ENCODE measurements at places on chromosomes 7 and 10. TPM values are rescaled to one million over a fixed set of nuclear protein-coding genes. Genes with fewer than 3 reads are reported as not detected.

Gene GPR22
- not detected for total RNA-seq

Gene CYP2C9
- not detected for total RNA-seq

Gene FAM204A
- total RNA-seq, result 66.3 TPM

Gene LIPK
- total RNA-seq, result not detected

Gene IFIT1
- 0.71 TPM for total RNA-seq

Gene ZMIZ2
- total RNA-seq, result 119 TPM

Gene TDRD1
- total RNA-seq, result 0.16 TPM

Gene TRRAP
- 49.6 TPM for total RNA-seq

Gene MALRD1
- not detected for total RNA-seq

- H3K27me3 ChIP-seq, result no peaks in the 10 kb centered on the region
- H3K27ac ChIP-seq, result no peak overlapping the region
- H3K36me3 ChIP-seq, result no peaks in the 10 kb centered on the region
- no peak overlapping the region for H3K4me3 ChIP-seq
- H3K4me1 ChIP-seq, result no peaks in the 10 kb centered on the region
- DNase-seq, result no peak
Measured at GRCh38 chr10:33199731-33200232, 134.7 kb downstream of the NRP1 start.

- H3K4me3 ChIP-seq, result no peak overlapping the region
- peaks cover 4% of the 10 kb centered on the region for H3K4me1 ChIP-seq
- H3K27ac ChIP-seq, result no peak overlapping the region
- no peak for DNase-seq
- H3K27me3 ChIP-seq, result no peaks in the 10 kb centered on the region
- peaks cover 6% of the 10 kb centered on the region for H3K36me3 ChIP-seq
Measured at GRCh38 chr7:140330128-140330527, 68.2 kb downstream of the SLC37A3 start.

GRCh38 chr7:112080978-112081377 lies 125.2 kb downstream of the DOCK4 start:
- no peaks in the 10 kb centered on the region for H3K4me1 ChIP-seq
- DNase-seq, result no peak
- no peak overlapping the region for H3K4me3 ChIP-seq
- no peak overlapping the region for H3K27ac ChIP-seq
- H3K27me3 ChIP-seq, result no peaks in the 10 kb centered on the region

GRCh38 chr7:50801907-50802306 lies 19.2 kb upstream of the GRB10 start:
- no peaks in the 10 kb centered on the region for H3K27me3 ChIP-seq
- DNase-seq, result no peak
- H3K4me3 ChIP-seq, result no peak overlapping the region
- H3K4me1 ChIP-seq, result no peaks in the 10 kb centered on the region
- no peak overlapping the region for H3K27ac ChIP-seq
- no peaks in the 10 kb centered on the region for H3K36me3 ChIP-seq

DNA sequence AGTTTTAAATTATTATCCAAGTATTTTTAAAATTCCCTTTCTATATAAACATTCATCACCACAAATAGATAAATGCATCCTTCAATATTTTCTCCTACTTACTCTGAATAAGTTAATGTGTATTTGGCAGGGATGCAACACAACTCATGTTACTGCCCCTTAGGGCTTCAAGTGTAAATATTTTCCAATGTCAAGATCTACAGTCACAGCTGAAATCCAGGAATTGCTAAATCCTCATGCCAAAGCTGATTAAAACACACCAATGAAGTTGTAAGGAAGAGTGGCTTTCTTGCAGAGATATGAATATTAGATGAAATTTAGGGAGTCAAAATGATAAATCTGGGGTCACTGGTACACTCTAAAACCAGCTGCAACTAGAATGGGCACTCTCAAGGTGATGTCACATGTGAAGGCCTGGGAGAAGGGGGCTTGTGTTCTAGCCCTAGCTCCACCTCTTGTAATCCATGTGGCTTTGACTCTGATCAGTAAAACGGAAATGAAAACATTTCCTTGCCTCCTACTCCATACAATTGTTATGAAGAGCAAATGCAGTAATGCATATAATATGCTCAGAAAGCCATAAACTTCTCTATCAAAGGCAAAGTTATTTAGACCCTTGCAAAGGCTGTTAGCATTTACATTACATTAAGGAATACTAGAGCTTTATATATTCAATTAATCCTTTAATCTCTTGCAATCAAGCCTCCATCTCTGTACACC lies 228.1 kb upstream of the NFE2L3 start:
- H3K4me3 ChIP-seq, result no peak overlapping the region
- DNase-seq, result no peak
- H3K27ac ChIP-seq, result no peak overlapping the region
- H3K4me1 ChIP-seq, result no peaks in the 10 kb centered on the region
- H3K36me3 ChIP-seq, result no peaks in the 10 kb centered on the region

GRCh38 chr10:57186201-57186600 lies 825.1 kb upstream of the ZWINT start:
- no peak overlapping the region for H3K4me3 ChIP-seq
- H3K36me3 ChIP-seq, result no peaks in the 10 kb centered on the region
- DNase-seq, result no peak
- H3K27ac ChIP-seq, result no peak overlapping the region
- H3K27me3 ChIP-seq, result no peaks in the 10 kb centered on the region

- DNase-seq, result no peak
- H3K4me3 ChIP-seq, result no peak overlapping the region
- H3K27me3 ChIP-seq, result no peaks in the 10 kb centered on the region
- no peaks in the 10 kb centered on the region for H3K36me3 ChIP-seq
- H3K27ac ChIP-seq, result no peak overlapping the region
Measured at GRCh38 chr7:102860351-102860811, 52.4 kb upstream of the LRRC17 start.

GRCh38 chr10:37754538-37755323 lies 102.7 kb downstream of the ZNF248 start:
- no peak overlapping the region for H3K27ac ChIP-seq
- H3K36me3 ChIP-seq, result no peaks in the 10 kb centered on the region
- H3K27me3 ChIP-seq, result no peaks in the 10 kb centered on the region
- DNase-seq, result no peak
- no peaks in the 10 kb centered on the region for H3K4me1 ChIP-seq

DNA sequence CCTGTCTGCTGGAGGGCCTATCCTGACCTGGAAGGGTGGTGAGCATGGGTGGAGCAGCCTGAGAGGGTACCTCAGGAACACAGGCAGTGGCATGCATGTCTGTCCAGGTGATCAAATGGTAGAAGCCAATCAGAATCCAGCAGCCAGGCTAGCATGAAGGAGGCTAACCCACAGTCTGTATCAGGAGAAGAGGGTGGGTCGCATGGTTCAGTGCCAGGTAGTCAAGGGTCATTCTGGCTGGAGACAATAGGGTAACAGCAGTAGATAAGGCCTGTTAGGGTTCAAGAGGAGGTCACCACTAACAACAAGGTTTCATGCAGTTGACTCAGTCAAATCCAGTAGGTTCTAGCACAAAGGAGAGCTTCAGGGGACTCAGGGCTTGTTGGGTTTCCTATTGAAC lies 10.4 kb downstream of the ALDH18A1 start:
- DNase-seq, result no peak
- no peak overlapping the region for H3K27ac ChIP-seq
- no peak overlapping the region for H3K4me3 ChIP-seq
- H3K4me1 ChIP-seq, result no peaks in the 10 kb centered on the region
- peaks cover 24% of the 10 kb centered on the region for H3K36me3 ChIP-seq

- DNase-seq, result no peak
- H3K4me3 ChIP-seq, result no peak overlapping the region
- peaks cover 16% of the 10 kb centered on the region for H3K4me1 ChIP-seq
- no peak overlapping the region for H3K27ac ChIP-seq
Measured at GRCh38 chr7:6432781-6433180, 15.0 kb downstream of the DAGLB start.

Data from CD8-positive, alpha-beta memory T cell (primary cell).